ENCODE measurements at places on chromosomes 11 and 22.

DNA sequence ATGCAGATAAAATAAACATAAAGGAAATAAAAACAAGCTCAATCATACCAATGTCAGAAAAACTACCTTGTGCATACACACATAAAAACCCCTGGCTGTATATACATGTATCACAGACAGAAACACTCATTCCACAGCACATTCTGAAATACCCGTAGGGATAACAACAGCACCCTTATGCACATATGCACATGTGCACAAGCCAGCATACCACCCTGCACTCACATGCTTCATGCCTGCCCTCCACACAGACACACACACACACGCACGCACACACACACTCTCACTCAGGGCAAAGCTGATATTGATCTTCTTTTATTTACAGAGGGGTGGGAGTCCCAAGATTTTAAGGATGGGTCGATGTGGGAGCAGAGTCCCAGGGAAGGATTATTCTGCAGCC is 92.1 kb downstream of the CSNK2A3 start:
- DNase-seq = no peak

DNA sequence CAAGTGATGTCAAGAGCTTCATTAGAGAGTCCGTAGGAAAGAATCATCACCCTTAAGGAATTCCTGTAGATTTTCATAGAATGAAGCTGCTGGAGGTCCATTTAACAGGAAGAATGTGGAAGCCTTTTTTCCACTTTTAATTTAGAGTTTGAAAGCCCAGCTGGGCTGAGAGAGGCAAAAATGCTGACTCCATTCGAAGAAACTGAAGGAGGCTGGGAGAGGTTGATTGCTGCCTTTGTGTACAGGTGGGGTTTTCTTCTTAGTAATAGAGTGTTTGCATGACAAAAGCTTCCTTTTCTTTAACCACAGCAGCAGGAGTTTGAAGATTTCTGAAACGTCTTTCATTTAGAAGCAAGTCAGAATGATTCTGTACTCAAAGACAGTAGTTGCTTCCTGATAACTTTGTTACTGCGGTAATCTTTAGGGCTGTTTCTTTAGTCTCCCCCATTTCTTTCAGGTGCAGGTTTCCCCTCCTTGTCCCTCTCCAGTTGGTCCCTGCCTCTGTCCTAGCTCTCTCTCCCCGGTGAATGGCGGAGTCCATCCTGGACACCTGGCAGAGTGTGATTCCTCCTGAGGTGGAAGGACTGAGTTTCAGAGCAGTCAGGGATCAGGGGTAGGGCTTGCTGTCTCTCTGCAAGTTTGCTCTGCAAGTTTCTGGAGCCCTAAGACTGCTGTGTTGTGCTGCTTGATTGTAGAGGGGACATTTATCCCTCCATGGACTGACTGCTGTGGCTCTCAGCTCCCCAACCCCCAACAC is 166.2 kb downstream of the LDLRAD3 start:
- no peak for DNase-seq

DNA sequence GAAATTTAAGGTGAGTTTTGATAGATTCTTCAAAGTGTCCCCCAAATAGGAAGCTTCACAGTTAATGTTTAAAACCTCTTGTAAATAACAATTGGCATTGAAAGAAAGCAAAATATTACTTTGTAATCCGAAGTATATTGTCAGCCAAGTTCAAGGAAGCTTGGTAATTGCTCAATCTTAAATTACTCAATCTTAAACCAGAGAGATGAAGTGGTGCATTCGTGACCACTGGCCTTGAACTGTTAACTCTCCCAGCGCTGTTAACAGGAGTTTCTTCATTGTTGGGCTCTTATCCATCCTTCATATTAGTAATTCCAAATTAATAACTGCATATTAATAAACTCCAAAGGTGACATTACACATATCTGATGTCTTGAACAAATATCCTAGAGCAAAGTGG is 20.6 kb upstream of the FDX1 start:
- no peak for DNase-seq

GRCh38 chr11:26043665-26044064 is 288.3 kb upstream of the ANO3 start:
- no peak for DNase-seq

All from central memory CD4-positive, alpha-beta T cell (primary cell).